Neural progenitor cell (in vitro differentiated cells): ENCODE measurements at places on chromosomes 4 and X. TPM values are rescaled to one million over a fixed set of nuclear protein-coding genes. Genes with fewer than 3 reads are reported as not detected.

- no peak for DNase-seq
These were observed 62.6 kb downstream of the GLUD2 start for GRCh38 chrX:121109986-121110385.

- no peak for DNase-seq
These were observed 11.0 kb upstream of the CWH43 start for GRCh38 chr4:48974979-48975640.

The C4orf51 gene
- not detected in 2 replicates for total RNA-seq

GRCh38 chr4:188168726-188169373, 29.6 kb downstream of the TRIML1 start:
- DNase-seq, result no peak

The SMR3B gene
- not detected in 2 replicates for total RNA-seq

The TMEM35A gene
- 12.3 and 14.1 TPM in 2 replicates for total RNA-seq

- no peak for DNase-seq
These were observed 417.4 kb downstream of the TMA16 start for GRCh38 chr4:163911891-163912290.

- DNase-seq, result no peak
These were observed 281.3 kb downstream of the C4orf33 start for GRCh38 chr4:129377131-129377845.

GRCh38 chrX:13569479-13570260, at the start of gene EGFL6:
Gene EGFL6, plus strand, starts transcription at chrX:13569601. Its CDS starts 261 bp downstream, at chrX:13569862.
- peak; percentile 56 for DNase-seq

DNA sequence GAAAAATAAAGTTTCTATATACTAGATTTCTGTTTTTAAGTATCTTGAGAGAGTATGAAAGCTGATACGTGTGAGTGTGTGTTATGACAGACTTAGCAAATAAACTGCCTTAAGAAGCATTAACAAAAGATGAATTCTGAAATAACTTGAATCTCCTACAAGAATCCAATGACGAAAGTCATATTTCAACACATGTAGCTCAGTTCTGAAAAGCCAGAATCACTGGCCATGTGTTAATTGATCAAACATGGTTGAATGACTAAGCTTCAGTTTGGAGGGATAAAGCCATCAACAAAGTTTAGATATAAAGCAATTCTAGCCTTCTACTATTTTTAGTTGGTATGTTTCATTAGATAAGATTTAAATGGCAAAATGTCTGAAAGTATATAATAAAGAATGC, 88.5 kb upstream of the ETNPPL start:
- DNase-seq, result no peak

GRCh38 chrX:149284616-149285015, 220.5 kb downstream of the IDS start:
- DNase-seq, result no peak

DNA sequence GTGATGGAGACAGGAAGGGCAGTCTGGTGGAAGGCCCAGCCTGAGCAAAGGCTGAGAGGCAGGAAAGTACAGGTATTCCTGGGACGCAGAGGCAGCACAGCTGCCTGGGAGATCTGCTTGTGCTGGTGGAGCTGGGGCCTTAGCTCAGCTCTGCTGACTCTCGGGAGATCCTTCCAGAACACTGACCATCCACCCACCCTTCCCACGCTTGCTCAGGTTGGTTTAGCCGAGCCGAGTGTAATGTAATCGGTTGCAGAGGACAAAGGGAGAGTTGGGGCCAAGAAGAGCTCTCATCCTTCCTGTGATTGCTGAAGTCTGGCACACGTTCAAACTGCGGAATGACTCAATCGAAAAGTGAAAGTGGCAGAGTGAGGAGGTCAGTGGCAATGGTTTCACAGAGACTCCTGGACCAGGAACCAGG, 43.1 kb upstream of the GPR78 start:
- DNase-seq, result no peak

DNA sequence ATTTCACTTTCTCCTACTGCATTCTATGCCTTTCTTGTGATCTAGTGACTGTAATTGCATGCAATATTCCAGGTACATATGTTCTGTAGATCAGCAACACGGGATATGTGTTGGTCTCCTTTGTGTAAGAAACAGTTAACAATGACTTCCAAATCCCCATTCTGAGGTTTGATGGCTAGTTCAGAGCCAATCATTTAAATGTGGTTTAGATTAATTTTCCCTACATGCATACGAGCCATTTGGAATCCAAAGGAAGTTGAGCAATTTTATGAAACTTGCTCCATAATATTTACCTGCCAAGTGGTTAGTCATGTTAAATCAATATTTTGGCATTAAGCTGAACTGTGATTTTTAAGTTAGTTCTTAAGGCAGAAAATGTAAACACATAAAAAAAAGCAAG, 172.8 kb upstream of the DCAF12L2 start:
- no peak for DNase-seq

GRCh38 chr4:25843340-25844097, 19.3 kb downstream of the SEL1L3 start:
- no peak for DNase-seq

GRCh38 chrX:22534643-22535042, 261.9 kb downstream of the CBLL2 start:
- no peak for DNase-seq

DNA sequence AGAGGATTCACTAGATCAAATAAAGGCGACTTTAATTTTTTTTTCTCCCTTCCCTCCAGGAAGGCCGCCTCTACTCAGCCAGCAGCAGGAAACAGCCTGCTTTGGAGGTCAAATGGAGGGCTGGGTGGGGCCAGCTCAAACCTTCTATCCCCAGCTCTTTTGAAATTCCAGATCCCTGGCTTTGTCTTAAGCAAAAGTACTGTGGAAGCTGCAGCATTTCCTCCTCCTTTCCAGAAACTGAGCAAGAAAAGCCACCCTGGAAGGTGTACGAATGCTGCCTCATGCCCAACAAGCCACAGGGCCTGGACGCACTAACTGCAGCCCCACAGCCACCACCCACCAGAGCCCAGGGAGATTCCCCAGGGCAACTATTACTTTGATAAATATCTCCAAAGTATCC, 55.1 kb upstream of the ZCCHC13 start:
- peak; percentile 9 for DNase-seq

DNA sequence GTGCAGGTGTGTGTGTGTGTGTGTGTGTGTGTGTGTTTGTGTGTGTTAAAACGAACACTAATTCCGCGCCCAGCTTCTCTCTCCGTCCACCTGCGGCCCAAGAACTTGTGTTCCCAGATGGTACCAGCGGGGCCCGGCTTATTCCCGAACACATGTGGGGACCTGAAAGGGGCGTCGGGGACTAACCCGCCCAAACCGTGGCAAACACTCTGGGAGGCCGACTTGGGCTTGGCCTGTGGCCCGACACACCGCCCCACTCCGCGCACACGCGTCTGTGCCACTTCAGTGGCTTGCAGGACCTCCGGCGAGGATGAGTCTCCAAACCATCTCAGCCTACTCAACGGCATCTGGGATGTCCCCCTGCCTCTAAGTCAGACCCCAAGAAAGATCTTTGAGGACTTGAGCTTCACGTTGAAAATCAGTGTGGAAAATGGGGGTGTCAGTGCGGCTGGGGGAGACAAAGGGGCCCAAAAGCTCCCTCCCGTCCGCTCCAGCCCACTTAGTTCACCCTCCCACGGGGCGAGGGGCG, 790 bp upstream of the HHIP start:
- peak; percentile 15 for DNase-seq

GRCh38 chrX:69670001-69670555, 54.2 kb downstream of the EDA start:
- no peak for DNase-seq

The SNCA gene
- total RNA-seq, result 5.6 and 11.0 TPM in 2 replicates
